Epithelial cell of alveolus of lung (primary cell): ENCODE measurements at places on chromosomes 4 and X. TPM values are rescaled to one million over a fixed set of nuclear protein-coding genes. Genes with fewer than 3 reads are reported as not detected.

CCSER1 gene
- under 0.01 TPM in 1 of 2 replicates, not detected in the other for total RNA-seq

SERTM2 gene
- not detected in 2 replicates for total RNA-seq

CT45A6 gene
- total RNA-seq: not detected in 2 replicates

OTUD6A gene
- total RNA-seq: not detected in 2 replicates

IL3RA gene
- total RNA-seq: 0.13 TPM in 1 of 2 replicates, not detected in the other

SLC7A11 gene
- total RNA-seq: 6.1 and 14.0 TPM in 2 replicates

SPATA18 gene
- total RNA-seq: 5.9 and 6.9 TPM in 2 replicates

FLNA gene
- total RNA-seq: 745 and 2,487 TPM in 2 replicates

ELK1 gene
- 41.1 and 55.3 TPM in 2 replicates for total RNA-seq

MAOA gene
- total RNA-seq: 12.5 and 148 TPM in 2 replicates

SMARCA1 gene
- 28.8 and 51.4 TPM in 2 replicates for total RNA-seq

NPY2R gene
- total RNA-seq: not detected in 2 replicates

DCHS2 gene
- 0.52 TPM in 1 of 2 replicates, not detected in the other for total RNA-seq

GPM6B gene
- total RNA-seq: 2.3 and 5.3 TPM in 2 replicates

MAMLD1 gene
- 1.2 and 2.0 TPM in 2 replicates for total RNA-seq

BMPR1B gene
- 1.0 and 3.4 TPM in 2 replicates for total RNA-seq

PRDX4 gene
- 213 and 381 TPM in 2 replicates for total RNA-seq

NEXMIF gene
- under 0.01 TPM in 1 of 2 replicates, not detected in the other for total RNA-seq

TBC1D9 gene
- 13.8 and 14.0 TPM in 2 replicates for total RNA-seq

ERCC6L gene
- 1.4 and 4.7 TPM in 2 replicates for total RNA-seq

NKX3-2 gene
- total RNA-seq: 0.39 and 0.48 TPM in 2 replicates

ODAPH gene
- total RNA-seq: 0.08 and 0.39 TPM in 2 replicates

HHIP gene
- 0.24 and 4.5 TPM in 2 replicates for total RNA-seq

IL1RAPL1 gene
- total RNA-seq: 0.40 and 1.9 TPM in 2 replicates

CLCN4 gene
- 1.5 and 4.1 TPM in 2 replicates for total RNA-seq

TMPRSS11F gene
- total RNA-seq: not detected in 2 replicates

MAP3K15 gene
- total RNA-seq: 0.13 and 0.56 TPM in 2 replicates

TCEAL3 gene
- 8.7 and 10.8 TPM in 2 replicates for total RNA-seq

RNF128 gene
- 1.6 and 3.7 TPM in 2 replicates for total RNA-seq

FDCSP gene
- total RNA-seq: 7.7 and 11.6 TPM in 2 replicates

PABPC1L2B gene
- total RNA-seq: not detected in 2 replicates

TRIM61 gene
- total RNA-seq: 2.5 and 2.7 TPM in 2 replicates

XPNPEP2 gene
- total RNA-seq: 1.3 TPM in 1 of 2 replicates, not detected in the other
